SJCRH30 (cell line): ENCODE measurements at places on chromosomes 4 and X. TPM values are rescaled to one million over a fixed set of nuclear protein-coding genes. Genes with fewer than 3 reads are reported as not detected.

DNA sequence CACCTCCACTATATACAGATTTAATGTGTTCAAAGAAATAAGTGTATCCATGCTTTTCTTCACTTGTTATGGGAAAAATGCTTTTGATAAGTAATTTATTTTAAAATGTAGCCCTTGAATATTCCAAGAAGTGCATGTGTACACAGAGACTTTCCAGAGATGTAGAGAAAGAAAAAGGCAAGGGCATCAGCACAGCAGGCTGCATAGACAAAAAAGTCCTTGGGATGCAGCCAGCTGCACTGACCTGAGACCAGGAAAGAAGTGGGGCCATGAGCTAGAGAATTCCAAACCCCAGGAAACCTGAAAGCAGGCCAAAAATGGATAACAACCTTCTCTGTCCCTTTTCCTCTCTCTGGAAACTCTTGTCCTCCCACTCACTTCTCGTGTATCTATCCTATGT, 51.6 kb upstream of the PRDM8 start:
- no peak for DNase-seq

GRCh38 chr4:174581901-174582300, 59.6 kb upstream of the HPGD start:
- no peak for DNase-seq

DNA sequence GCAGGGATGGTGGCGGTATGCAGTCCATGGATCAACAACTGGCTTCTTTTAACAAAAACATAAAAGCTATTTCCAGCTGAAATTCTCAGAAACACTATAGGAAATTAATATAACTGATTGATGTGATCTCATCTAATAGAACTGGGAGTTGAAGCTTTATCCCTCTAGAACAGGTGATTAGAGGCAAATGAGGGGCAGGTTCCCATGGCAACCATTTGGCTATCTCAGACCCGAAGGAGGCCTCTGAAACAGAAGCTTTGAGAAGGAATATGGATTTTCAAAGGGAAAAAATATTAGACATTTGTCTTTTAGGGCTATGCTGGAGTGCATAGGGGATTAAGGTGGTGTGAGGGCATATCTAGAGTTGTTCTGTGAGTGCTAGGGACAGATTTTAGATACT, 50.0 kb downstream of the IGSF1 start:
- DNase-seq, result no peak

- no peak for DNase-seq
These were observed 341.4 kb upstream of the IRS4 start for GRCh38 chrX:109077788-109078187.

GRCh38 chrX:40158036-40158706, 60.4 kb upstream of the BCOR start:
- DNase-seq, result no peak

GRCh38 chr4:48022192-48022799, 5.7 kb downstream of the NIPAL1 start:
- DNase-seq, result no peak

- DNase-seq, result no peak
These were observed 20.1 kb downstream of the PDLIM3 start for GRCh38 chr4:185515248-185515647.

GRCh38 chr4:40577588-40578253, 51.9 kb downstream of the RBM47 start:
- DNase-seq, result no peak

DNA sequence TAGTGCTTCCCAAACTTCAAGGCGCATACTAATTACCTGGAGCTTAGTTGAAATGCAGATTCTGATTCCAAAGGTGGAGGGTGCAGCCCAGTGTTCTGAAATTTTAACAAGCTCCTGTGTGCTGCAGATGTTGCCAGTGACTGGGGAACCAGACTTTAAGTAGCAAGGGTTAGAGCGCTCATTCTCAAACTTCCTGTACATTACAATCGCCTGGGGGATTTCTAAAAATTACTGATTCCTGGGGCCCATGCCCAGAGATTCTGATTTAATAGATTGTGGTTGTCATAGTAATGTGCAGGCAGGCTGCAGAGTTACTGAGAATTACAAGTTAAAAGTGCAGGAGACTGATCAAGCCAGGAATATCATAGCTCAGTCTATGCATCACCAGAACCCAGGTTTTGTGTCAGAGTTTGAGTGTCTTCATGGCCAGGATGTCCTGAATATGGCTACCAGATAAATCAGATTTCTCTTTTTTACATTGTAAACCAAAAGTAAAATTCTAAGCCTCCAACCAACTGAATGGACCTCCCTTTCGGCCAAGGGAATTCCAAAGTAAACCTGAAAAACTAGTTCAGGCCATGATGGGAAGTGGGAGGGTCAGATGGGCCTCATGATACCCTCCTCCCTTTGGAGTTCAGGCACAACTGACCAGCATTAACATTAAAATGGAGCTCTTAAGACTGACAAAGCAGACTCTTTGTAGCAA, 121.6 kb downstream of the ATXN3L start:
- DNase-seq, result no peak

GRCh38 chr4:76681996-76682395, 215.9 kb downstream of the SOWAHB start:
- no peak for DNase-seq

DNA sequence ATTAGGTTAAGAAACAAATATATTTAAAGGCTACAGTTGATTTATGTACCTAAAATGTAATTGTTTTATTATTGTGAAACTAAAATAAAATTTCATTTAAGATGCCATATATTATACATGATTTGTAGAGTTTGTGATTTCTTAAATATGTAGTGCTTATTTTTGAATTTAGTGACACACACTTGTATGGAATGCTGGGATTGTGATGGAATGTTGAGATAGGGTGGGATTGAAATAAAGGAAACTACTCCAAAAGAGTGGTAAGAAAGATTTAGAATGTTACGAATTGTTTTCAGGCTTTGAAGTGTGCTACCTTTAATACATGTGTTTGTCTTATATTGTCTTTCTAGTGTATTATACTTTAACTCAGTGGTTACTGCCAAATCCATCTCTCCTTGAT, 330.3 kb upstream of the PITX2 start:
- DNase-seq, result no peak

GRCh38 chrX:123432361-123433150, 248.5 kb downstream of the GRIA3 start:
- DNase-seq, result no peak

DNA sequence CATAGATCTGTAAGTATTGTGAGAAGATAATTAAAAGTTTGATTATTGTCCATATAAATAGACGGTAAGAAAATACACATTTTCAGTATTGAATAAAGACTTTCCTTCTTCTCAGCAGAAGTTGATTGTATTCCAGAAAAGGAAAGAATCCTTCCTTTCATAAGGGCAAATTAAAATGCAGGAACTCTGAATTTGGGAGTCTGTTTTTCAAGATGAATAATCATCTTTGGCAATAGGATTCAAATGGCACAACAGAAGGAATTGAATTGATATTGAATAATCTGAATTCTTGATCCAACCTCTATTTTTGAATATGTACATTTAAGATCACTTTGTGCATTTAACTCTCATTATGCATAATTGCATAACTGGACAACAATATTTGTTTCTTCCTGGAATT, 149.3 kb downstream of the DMD start:
- no peak for DNase-seq

DNA sequence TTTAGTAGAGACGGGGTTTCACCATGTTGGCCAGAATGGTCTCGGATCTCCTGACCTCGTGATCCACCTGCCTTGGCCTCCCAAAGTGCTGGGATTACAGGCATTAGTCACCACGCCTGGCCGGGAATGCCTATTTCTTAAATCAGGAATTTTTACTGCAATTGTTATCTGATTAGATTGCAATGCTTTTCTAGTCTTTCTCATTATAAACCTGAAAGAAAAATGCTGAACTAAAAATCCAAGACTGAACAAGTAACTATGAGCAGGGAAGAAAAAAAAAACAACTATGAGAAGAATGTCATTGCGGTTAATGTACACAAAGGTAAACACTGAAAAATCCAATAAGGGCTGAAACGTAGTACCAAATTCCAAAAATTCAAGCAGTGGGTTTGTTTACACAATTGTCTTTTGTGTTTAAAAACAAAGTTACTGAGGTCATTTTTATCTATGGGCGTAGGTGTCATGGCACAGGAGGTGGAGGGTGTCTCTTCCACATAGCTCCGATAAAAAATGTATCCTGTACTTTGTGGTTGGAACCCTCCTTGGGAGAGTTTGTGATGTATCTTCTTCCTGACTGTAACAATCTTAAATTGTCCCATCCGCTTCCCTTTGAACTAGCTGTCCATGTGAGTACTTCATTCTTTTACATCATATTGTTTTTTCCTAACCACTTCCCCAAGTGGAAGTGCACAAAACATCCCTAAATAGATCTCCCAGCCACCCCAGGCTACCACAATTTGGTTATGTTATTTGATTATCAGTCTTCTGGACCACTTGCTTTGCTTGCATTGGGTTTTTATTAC, 11.1 kb upstream of the TMEM156 start:
- DNase-seq, result peak; percentile 34

DNA sequence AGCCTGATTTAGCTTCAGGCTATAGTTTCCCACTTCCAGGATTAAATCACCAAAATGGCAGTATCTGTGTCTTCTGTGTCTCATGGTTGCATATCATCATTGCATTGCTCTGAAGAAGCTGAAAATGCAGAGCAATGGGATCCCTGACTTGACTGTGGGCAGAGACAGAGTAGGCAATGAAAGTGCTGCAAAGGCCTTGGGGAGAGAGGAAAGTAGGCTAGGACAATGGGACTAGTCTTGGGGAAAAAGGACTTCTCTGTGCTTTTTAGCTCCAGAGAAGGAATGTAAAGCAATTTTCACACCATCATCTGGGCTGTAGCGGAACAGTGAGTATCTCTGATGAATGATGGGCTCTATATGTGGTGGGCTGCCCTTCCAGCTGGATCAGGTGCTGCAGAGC, 202.5 kb downstream of the LDB2 start:
- DNase-seq, result no peak

DNA sequence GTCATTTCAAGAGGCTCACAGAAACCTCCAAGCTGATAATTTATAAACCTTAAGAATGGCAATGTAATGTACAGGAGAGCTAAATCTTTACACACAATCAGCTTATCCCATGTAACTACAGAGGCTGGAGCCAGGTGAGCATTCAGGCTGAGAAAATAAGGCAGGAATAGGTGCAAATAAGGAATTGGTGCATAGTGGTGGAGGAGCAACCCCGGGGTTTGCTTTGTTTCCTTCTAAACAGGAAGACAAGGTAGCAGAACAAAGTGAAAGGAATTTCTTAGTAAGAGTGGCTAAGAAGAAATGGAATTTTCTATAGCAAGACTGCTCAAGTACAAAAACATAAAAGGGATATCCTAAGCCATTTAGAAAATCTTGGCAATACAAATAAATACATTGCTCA, 82.4 kb downstream of the NR3C2 start:
- no peak for DNase-seq

GRCh38 chr4:1575418-1576303, 108.5 kb downstream of the FAM53A start:
- no peak for DNase-seq

- DNase-seq, result no peak
These were observed 14.0 kb upstream of the HMGB3 start for GRCh38 chrX:150968862-150969720.

GRCh38 chr4:128906581-128906980, 97.1 kb downstream of the JADE1 start:
- no peak for DNase-seq

GRCh38 chrX:15434205-15434604, 50.0 kb upstream of the VEGFD start:
- DNase-seq, result no peak

DNA sequence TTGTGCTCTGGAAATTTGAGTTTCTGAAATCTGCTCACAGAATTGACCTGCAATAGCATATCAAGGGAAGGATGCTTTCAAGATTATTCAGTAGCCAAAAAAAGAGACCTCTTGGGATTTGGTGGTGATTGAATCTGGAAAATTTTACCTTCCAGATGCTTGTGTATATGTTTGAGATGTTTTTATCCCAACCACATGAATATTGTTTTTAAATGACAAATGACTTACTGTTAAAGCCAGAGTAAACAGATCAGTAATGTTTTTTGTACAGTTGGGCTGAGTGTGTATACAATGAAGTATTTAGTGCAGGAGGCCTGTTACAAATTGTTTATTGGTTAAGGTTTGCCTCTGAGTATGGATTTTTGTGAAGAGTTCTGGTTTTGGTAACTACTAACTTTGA, 126.5 kb downstream of the CBR4 start:
- no peak for DNase-seq

DNA sequence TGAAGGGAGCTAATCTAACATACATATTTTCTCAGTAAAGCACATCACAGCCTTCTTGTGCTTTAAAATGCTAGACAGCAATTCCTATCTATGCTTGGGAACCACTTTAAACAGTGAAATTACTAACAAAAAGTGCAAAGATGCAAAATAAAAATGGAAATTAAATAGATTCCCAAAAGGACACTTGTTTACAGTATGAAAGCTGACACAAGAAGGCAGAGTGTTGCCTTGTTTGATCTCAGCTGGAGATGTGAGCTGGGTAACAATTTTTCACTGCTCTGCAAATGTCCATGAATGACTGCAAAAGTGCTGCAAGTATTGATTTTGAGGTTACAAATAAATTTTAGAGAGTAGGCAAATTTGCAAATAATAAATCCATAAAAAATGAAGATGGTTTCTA, 22.3 kb downstream of the GRIA2 start:
- no peak for DNase-seq

DNA sequence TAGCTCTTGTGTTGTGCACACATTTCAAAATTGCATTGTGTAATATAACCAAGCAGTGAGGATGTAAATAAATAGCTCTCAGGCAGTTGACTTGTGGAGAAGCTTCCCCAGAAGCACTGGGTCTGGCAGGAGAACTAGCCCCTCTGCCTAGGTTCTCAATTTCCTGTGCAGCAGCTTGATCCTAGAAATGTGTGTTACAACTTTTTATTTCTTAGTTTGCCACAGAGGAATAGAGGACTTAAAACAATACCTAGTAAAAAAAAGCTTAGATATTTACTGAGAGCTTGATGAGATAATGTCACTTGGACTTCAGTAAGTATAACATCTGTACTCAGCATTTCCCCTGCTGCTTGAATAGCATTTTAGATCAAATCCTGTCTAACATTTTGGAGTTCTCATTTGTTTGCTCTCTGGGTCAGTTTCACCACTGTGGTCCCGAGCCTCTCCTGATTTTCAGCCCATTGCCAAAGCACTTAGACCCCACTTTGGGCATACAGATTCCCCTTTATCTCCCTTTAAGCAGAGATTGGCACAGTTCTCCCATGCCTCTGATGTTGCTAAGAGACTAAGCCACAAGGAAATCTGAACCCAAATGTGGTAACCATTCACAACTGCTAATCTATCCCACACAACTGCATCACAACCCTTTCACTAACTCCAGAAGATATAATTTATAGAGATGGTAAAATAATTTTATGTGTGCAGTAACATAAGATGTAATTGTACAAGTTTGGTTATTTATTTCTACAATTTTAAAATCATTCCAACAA, 98.2 kb upstream of the NRK start:
- no peak for DNase-seq

Gene TAPT1
- 11.3 and 17.4 TPM in 2 replicates for total RNA-seq

Gene GAGE2A
- not detected in 2 replicates for total RNA-seq

Gene TMEM47
- total RNA-seq, result 44.9 and 49.3 TPM in 2 replicates

Gene MFAP3L
- total RNA-seq, result 2.7 and 3.5 TPM in 2 replicates

Gene SUPT20HL2
- 0.05 and 0.18 TPM in 2 replicates for total RNA-seq

Gene PSAPL1
- not detected in 2 replicates for total RNA-seq

Gene RTL3
- total RNA-seq, result 0.05 TPM in 1 of 2 replicates, not detected in the other
